ENCODE measurements at places on chromosomes 1 and 21.

GRCh38 chr1:60170709-60171108 lies 97.1 kb upstream of the C1orf87 start:
- DNase-seq: no peak

- peak; percentile 86 for DNase-seq
Observed at GRCh38 chr1:3186526-3186921, 117.5 kb downstream of the PRDM16 start.

GRCh38 chr1:64499011-64499410 lies 29.1 kb downstream of the CACHD1 start:
- no peak for DNase-seq

DNA sequence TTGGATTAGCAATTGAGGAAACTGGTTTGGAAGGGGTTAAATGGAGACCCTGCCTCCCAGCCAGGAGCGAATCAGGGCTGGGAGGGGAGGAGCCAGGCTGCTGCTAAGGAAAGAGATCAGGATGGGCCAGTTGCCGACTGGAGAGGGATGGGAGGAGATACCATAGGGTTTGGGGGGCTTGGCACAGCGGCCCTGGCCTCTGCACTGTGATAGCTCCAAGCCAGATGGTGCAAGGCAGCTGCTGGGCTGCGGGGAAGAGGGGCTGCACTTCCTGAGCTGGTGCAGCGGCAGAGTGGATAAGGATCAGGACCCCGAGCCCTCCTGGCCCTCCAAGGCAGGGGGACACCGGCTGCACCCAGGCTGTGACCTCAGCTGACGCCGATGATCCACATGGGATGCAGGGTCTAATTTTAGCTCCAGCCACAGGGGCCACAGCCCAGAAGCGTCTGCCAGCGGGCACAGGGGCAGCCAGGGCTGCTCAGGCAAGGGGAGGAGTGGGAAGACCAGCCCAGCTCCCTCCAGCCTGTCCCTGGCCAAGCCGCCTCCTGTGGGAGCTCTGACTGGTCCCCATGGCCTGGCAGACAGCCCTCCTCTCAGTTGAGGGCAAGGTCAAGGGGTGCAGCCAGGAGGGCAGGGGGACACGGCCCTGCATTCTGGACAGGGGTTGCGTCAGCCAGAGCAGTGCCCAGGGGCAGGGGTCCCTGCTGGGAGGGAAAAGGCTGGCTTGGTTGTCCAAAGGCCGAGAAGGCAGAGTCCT lies at the start of gene EXTL1:
Gene EXTL1 (plus strand): TSS at position 129 of the 757 bp plus-strand sequence. CDS start 872 bp downstream, outside the sequence.
- DNase-seq: no peak

GRCh38 chr1:18927082-18927653 lies 24.8 kb upstream of the ALDH4A1 start:
- DNase-seq: no peak

DNA sequence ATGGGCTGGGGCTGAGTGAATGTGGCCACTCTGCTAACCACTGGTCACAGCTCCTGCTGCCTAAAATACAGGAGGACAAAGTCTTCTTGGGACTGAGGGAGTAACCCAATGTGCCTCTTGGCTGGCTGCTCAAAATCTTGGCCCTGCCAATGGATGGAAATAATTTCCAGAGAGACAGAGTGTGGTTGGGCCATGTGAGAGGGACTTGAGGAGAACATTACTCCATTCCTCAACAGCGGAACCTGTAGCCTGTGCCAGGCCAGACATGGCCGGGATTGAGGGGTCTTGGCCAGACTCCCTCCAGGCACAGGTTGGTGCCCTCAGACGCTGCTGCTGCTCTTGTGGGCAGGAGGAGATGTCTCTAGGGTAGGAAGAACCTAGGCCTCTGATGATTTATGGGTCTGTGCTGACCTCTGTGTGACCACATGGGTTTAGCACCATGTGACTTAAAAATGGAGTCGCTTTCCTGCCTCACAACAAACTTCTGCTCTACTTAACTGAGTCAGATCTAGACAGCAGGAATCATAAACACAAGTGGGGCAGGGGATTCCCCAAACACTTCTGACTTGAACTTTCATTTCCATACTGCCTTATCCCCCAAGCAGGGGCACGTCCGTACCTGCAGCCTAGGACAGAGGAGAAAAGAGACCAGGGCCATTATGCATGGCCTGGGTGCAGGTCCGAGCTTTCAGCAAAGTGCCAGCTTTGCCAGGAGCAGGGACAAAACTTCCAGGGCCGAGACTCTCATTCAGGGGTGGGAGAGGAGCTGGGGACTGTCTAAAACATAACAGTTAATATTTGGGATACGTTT lies 79.2 kb downstream of the CD34 start:
- no peak for DNase-seq

GRCh38 chr1:202765721-202766120 lies 42.5 kb downstream of the KDM5B start:
- no peak for DNase-seq

GRCh38 chr1:111747282-111747734 lies 8.1 kb upstream of the INKA2 start:
- DNase-seq: peak; percentile 11

- peak; percentile 82 for DNase-seq
Observed at GRCh38 chr1:179881642-179882252, 338 bp upstream of the TOR1AIP1 start.

GRCh38 chr1:214720561-214720960 lies 117.6 kb downstream of the CENPF start:
- no peak for DNase-seq

DNA sequence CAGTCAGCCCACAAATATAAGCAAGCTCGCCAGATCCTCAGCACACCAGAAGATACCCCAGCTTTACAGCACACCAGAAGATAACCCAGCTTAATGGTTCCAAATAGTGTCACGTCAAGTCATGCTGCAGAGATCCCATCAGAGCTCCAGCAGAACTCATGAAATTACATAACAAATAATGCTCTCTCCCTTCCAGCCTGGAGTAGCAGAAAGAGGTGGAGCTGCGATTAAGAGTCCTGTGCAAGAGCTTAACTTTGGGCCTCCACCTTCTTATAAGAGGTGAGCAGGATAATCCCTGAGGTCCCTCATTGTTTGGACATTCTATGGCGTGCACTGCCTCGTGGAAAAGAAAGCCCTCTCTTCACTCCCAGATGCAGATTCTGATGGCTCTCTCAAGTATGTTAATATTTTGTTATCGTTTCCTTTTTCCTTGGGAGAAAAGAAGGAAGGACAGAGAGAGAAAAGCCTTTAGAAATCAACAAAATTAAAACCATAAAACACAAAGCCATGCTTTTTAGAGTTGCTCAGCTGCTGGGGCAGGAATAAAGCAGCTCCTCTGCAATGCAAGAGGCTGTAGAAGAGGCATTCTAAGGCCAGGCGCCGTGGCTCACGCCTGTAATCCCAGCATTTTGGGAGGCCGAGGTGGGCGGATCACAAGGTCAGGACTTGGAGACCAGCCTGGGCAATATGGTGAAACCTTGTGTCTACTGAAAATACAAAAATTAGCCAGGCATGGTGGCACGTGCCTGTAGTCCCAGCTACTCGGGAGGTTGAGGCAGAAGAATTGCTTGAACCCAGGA lies 59.1 kb downstream of the GLUL start:
- DNase-seq: peak; percentile 52

DNA sequence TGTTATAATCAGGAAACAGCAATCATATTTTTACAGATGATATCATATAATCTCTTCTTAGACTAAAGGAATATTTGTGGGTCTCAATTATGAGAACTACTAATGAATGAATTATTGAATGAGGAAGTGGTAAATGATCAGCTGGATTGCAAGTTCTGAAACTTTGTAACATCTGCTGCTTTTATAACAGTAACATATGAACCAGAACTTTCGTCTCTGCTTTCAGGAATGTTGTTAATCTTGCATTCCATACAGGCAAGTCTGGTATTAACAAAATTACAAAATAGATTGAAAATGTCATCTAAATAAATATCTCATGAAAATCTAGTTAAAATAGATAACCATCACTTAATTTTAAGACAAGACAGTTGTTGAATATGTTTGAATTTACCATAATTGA lies 110.5 kb upstream of the COL11A1 start:
- peak; percentile 31 for DNase-seq

DNA sequence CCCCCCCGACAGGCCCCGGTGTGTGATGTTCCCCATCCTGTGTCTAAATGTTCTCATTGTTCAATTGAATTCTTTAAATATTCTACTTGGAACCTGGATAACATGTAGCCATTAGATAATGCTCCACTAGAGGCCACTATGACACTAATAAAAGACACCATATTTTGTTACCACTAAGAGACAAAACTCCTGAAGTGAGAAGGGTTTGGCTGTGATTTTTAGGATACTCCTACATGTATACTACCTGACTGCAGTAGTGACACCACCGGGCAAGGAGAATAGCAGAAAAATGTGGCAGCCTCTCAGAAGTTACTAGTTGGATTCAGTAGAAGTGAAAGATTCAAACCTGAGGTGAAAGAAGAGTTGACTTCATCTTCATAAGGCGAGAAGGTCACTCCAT lies 36.0 kb downstream of the F5 start:
- no peak for DNase-seq

DNA sequence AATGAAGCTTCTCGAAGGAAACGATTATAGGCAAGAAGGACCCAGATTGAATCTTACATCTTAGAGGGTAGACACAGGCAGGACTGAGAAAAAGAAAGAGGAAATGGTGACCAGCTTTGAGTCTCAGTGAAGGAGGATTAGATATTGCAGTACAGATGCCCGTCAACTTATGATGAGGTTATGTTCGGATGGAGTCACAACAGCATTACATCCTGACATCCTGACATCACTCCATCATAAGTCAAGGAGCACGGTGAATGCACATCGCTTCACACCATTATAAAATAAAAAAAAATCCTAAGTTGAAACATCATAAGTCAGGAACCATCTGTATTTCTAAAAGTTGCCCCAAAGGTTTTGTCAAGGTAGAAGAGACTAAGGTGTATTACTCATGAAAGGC lies 312.3 kb upstream of the PLXNA2 start:
- DNase-seq: no peak

DNA sequence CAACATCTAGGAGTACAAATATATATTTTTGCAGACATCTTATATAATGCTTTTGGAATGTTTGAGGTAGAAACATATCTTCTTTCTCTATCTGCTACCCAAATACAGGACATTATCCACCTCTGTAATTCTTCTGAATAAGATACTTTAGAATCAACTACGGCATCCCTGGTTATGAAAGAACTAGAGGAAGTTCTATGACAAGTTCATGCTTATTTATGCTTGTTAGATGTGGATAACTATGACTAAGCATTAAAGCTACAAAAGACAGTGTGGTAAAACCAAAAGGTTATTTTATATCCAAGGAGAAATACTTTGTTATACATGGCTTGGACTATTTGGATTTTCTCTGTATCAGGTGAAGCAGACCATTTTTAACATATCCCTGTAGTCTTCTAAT lies 894.0 kb downstream of the KCNT2 start:
- DNase-seq: no peak

- no peak for DNase-seq
Observed at GRCh38 chr1:204188959-204189639, 7.2 kb downstream of the KISS1 start.

- DNase-seq: no peak
Observed at GRCh38 chr1:29597861-29598260, 361.5 kb downstream of the PTPRU start.

DNA sequence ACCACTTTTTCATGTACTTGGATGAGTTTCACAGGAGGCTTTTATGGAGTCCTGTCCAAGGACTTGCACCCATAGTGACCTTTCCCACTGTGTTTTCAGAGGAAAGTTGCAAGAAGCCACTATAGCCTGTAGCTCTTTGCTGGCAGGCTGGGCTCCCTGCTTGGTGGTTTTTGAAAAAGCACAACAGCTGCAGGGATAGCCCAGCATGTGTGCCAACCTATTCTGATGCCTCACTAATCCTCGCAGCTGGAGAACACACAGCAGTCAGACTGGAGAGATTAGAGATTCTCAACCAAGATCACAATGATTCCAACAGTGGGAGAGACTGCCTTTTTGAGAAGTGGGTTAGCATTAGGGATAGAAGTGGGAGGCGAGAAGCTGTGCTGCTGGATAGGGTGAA lies 24.1 kb upstream of the ARHGEF11 start:
- DNase-seq: no peak

- DNase-seq: no peak
Observed at GRCh38 chr1:201375169-201375568, 2.3 kb downstream of the TNNT2 start.
